Stimulated activated CD4-positive, alpha-beta T cell treated with anti-CD3 and anti-CD28 coated beads, Interleukin-1b, Interleukin-23, amount 100 ng/mL, for 24 hours (primary cell): ENCODE measurements at places on chromosomes 12 and 14.

DNA sequence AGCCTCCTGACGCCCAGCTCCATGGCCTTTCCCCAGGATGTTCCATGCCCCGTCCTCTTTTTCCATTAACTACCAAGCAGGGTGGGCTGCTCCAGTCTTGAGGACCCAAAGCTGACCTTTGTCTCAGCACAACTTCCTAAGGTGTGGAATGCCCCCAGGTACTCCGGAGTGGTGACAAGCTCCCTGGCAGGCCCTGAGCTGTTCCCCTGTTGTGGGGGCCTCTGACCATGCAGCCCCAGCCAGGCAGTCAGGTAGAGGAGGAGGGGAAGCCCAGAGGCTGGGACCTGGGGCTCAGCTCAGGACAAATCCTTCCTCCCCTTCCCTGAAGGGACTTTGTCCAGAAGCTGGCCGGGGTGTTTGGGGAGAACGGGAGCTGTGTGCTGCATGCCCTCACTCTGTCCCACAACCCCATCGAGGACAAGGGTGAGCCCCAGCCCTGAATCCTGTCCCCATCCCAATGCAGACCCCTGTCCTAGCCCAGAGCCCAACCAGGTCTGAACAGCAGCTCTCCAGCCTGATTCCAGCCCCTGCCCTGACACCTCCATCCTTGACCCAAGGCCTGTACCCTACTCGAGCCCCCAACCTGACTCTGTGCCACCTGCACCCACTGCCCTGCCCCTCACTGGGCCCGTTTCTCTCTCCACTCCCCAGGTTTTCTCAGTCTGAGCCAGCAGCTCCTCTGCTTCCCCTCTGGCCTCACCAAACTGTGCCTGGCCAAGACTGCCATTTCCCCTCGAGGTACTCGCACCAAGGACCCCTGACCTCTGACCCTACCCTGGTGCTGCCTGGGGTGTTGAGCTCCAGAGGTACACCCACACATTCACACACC is 4.4 kb downstream of the CARMIL3 start:
- DNase-seq, result no peak

- DNase-seq, result no peak
Measured at GRCh38 chr12:90042920-90043641, 334.4 kb upstream of the ATP2B1 start.

GRCh38 chr12:117272690-117273089 is 82.4 kb upstream of the FBXO21 start:
- no peak for DNase-seq

DNA sequence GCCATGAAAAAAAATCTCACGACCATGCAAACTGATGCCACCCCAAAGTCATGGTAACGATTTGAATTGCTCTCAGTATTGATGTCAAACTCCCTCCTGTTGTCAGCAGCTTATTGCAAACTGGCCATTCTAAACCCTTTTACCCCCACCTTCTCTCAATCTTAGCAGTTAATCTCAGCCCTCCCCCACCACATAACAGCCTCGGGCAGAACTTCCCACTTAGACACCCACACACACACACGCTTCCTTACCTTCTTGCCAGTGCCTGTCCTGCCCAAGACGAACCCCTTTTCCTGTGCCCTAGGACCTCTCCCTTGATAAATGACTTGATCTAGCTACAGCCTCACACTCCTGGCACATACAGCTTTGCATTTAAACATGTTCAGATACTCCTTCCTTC is 56.6 kb downstream of the GPATCH2L start:
- no peak for DNase-seq

DNA sequence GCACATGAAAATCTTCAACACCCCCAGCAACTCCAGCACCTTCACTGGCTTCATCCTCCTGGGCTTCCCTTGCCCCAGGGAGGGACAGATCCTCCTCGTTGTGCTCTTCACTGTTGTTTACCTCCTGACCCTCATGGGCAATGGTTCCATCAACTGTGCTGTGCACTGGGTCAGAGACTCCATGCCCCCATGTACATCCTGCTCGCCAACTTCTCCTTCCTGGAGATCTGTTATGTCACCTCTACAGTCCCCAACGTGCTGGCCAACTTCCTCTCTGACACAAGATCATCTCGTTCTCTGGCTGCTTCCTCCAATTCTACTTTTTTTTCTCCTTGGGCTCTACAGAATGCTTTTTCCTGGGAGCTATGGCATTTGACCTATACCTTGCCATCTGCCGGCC is 11.5 kb upstream of the OR11G2 start:
- DNase-seq, result no peak

GRCh38 chr14:61174441-61174891 is 106.7 kb downstream of the TMEM30B start:
- DNase-seq, result no peak

GRCh38 chr12:122182887-122183587 is at the start of gene LRRC43:
Gene LRRC43 (plus strand): TSS chr12:122183123. CDS start chr12:122183145, 22 bp downstream.
- DNase-seq, result no peak

- no peak for DNase-seq
Measured at GRCh38 chr12:18361433-18361832, 100.1 kb downstream of the PIK3C2G start.

DNA sequence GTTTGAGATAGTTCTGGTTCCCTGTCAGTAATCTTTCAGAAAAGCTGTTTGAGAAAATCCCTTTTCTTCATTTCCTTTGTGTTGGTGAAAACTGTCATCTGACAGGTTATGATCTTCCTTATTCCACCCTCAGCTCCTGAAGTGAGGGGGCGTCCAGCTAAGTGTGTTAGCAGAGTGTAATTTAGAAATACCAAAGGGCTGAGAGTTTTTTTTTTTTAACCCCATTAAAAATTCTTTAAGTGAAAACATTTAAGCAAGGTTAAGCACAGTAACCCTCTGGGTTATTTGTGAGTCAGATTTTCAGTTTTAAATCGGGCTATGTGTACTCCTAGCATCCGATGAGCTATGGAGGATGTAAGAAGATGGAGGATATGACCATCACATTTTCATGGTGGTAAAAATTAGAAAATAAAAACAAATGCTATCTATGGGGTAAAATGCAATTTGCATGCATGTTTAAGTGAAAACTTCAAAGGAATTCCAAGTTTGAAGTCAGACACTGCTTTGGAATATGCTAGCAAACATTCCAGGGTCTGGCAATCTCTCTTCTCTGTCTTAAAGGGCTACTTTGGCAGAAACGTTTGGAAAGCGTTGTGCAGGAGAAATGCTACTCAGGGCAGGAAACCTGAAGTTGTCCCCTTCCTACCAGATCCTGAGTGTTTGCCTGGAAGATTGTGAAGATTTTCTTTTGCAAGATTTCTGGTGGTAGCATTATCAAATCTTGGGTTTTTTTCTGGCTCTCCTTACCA is 197.0 kb upstream of the PRICKLE1 start:
- DNase-seq, result no peak

DNA sequence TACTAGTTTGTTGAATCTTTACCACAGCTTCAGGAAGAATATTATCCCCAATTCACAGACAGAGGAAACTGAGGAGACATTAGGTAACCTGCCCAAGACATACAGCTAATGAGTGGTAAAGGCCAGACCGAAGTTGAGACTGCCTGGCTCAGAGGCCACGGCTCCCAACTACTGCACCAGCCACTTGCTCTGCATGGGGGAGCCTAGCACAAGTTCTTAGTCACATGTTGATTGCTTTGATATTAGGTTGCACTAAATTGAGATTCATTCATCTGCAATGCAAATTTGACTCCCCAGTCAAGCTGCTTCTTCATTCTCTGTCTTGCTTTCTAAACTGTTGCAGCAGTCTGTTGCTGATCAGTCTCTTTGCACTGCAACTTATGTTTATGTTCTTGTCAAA is 25.9 kb upstream of the POLR3B start:
- no peak for DNase-seq

DNA sequence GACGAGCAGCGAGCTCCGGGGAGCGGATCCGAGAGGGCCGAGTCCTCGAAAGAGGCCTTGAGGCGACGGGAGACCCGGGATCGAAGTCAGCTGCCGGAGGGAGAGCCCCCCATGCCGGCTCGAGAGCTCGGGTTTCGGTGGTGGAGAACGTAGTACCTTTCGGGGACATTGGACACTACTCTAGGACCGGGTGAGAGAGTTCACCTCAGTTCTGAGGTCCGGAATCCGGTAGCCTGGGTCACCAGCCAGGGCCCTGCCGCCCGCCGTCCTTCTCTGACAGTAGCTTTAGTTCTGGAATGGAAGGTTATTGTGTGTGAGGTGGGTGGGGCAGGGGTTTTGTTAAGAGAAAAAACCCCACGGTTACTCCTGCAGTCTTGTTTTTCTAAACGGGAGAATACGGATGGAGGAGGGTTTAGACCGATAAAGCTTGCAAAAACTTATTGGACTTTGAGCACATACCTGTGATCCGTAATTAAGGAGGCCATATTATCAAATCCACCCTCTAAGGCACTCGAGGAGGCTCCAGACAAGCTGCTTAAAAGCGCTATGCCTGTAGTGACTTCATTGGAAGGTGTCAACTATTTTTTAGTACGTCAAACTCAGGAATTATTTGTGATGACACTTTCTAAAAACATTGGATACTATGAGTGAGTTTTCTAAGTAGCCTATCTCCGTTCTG is 765 bp downstream of the SCYL2 start:
- peak; percentile 0 for DNase-seq

GRCh38 chr12:114691196-114691595 is 7.2 kb upstream of the TBX3 start:
- no peak for DNase-seq

DNA sequence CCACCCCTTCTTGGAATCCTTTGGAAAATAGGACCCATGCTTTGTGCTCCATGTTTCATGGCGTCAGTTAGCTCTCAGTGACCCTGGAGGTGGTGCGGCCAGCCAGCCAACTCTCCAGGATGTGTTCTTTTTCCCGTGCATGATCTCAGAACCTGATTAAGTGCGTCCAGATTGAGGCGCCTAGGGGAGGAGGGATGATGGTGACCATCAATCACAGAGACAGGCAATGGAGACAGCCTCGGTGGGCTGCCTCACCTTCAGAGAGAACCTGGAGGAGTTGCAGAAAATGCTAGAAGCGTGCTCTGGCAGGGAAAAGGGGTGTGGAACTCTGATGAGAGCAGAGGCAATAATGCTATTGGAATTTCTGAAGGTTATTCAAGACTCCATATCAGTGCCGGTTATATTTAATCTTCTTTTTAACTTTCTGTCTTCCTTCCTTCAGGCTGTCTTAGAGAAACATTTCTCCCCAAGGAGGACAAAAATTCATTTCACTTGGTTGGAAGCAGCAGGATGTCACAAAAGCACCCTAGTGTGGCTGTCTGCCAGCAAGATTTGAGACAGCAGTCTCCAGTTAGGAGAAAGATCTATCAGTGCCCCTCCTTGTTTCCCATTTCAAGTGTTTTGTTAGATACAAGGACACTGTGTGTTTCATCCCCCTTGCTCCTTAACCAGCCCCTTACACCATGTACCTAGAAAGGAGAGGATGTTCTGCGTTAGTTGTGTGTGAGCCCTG is 53.3 kb upstream of the IGF1 start:
- no peak for DNase-seq

DNA sequence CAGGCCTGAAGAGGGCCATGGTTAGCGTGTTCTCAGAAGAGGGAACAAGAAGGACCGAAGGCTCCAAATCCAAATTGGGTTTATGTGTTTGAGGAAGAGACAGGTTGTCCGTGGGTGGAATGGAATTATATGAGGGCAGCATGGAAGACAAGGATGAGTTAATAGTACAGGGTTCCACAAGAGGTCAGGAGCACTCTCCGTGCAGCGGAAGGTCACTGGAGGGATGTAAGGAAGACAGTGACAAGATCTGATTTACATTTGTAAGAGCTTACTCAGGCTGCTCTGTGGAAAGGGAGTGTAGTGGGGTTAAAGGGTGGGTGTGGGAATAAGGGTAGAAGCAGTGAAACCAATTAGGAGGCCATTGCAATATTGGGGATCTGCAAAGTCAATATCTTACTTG is 97.0 kb downstream of the TPH2 start:
- DNase-seq, result no peak

GRCh38 chr14:77339407-77339806 is 18.6 kb downstream of the GSTZ1 start:
- DNase-seq, result no peak

- DNase-seq, result no peak
Measured at GRCh38 chr12:121766290-121767039, 27.0 kb downstream of the RHOF start.

- no peak for DNase-seq
Measured at GRCh38 chr12:22593864-22594263, 31.1 kb upstream of the ETNK1 start.

- no peak for DNase-seq
Measured at GRCh38 chr12:68743356-68743755, 2.6 kb upstream of the SLC35E3 start.

DNA sequence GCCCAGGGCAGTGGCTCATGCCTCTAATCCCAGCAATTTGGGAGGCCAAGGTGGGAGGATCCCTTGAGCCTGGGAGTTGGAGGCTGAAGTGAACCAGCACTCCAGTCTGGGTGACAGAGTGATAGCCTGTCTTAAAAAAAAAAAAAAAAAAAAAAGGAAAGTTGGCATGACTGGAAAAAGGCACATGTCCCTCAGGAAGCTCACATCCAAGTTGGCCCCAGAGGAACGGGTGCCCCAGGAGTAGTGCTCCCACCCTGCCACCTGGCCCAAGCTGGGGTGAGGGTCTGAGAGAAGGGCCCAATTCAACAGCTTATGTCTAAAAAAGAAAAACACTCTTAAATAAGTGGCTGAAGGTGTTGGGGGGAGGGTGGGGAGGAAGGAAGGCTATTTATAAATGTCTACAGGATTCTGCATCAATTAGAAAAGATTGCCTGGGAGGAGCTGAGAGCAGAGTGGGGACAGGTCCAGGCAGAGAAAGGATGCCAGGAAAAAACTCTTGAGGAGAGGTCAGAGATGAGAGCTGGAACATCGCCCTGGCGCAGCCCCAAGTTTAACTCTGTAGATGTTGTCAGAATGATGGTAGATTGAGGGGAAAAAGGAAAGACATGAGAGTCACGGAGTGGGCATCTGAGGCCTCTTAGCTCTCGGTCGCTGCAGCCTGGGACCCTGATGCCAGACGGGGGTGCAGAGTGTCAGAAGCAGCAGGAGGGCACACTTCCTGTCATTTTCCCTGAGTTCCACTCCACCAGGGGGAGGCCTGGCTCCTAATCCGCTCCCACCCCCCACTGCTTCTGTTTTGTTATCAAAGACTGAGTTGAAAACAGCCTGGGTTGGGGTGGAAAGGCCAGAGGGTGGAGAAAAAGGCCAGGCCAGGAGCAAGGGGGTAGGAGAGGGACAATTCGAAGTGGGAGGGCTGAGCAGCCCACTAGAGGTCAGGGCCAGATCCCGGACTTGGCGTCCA is 7.3 kb downstream of the SPRYD3 start:
- DNase-seq, result no peak

DNA sequence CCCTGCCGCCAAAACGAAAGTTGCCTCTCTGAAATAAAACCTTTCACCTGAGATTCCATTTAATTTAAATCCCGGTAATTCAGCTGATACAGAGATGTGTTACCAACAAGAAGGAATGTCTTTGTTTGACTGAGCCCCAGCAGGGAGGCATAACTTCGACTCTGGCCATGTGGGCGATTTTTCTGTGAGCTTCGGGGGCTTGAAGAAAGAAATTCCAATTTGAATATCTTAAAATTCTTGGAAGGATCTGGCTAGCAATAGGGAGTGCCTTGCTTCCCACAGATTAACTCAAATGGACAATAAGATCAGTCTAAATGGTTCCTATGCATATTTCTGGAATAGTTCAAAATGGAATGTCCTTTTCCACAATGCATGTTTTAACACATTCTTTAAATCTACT is 252.5 kb upstream of the TMPO start:
- DNase-seq, result no peak

DNA sequence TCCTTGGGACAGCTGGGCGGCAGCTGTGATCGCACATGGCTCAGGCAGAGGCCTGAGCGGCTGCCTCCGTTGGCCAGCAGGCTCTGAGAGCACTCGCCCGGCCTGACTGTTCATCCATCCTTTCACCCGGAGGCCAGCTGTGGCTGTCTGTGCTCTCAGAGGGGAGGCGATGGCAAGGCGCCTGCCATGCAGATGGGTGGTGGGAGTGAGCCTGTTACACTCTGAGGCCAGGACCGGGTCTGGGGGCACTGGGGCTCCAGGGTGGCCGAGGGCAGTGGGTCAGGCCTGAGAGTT is 292.3 kb downstream of the TMEM121 start:
- no peak for DNase-seq
